ENCODE measurements at places on chromosomes 7 and 10.

GRCh38 chr10:14580671-14581332 is 193.9 kb downstream of the FAM107B start:
- no peak for DNase-seq

GRCh38 chr10:95208702-95209391 is 14.8 kb downstream of the ACSM6 start:
- DNase-seq = no peak

DNA sequence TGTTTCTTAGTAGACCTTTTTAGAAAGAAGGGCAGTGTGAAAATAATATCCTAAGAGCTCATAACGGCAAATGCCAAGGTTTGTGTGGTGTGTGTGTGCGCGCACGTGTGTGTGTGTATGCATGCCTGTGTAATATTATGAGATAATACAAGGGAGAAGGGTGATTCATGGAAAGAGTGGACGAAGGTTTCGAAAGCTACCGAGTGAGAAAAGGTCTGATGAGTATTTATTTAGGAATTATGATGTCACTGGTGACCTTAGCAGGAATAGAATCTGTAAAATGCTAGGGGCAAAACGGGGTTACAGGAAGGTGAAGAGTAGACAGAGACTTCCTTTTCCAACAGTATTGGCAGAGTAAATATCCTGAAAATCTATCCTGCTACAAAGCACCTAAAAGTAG is 107.3 kb downstream of the AHR start:
- DNase-seq = peak; percentile 58

DNA sequence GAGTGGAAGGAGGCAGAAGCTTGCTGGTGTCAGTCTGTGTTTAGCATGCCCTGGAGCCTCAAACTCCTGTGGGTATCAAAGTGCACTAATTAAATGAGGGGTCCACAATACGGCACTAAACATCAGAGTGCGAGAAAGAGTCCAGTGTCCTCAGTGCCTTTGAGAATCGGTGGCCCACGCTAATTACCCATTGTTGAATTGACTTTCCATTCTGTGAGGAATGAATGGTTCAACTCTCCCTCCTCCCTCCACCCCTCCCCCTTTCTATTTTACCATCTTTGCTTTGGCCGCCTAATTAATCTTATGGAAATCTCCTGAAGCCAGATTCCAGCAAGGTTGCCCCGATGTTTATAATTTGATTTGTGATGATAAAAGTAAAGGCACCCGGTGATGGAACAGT is 217.8 kb downstream of the TFEC start:
- DNase-seq = no peak

DNA sequence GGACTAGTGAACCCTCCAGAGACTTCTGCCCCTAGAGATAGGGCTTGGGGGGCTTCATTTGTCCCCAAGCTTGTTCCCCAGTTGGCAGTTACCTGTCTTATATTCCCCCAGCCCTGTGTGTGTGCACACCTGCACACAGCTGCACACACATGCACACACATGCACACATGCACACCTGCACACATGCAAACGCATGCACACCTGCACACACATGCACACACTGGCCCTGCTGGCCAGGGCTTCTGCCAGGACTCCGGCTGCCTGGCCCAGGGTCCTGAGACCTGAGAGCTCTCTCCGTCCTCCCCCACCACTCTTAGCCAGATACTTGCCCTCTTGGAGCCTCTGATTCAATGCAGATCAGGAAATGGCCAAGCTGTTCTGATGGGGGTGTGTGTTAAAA is 6.7 kb downstream of the ZMIZ1 start:
- no peak for DNase-seq

DNA sequence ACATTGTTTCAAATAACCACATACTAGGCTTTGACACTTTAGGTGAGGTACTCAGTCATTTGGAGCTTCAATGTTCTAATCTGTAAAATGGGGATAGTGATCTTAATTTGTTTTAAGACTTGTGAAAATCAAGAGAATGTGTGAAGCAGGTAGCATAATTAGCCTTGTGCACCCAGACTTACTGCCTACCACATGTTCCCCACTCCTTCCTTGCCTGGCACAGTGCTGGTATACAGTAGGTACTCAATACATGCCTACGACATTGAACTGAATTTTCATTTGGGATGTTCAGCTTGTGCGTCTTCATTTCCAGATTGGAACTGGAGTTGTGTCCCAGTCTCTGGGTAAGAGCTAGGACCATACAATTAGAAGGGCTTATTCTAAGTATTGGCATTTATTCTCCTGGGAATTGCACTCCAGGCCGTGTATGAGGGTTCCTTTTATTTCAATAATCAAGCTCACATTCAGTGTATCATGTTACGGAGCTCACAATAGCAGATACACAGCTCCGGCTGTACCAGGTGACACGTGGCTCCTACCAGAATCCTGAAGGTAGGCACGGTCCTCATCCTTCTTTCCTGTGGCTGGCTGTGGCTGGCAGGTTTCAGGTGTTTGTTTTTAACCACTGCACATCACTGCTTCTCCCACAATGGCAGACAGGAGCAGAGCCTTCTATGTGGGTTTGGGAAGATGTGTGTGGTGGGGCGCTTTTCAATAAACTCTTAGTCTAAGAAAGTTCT is 109.4 kb upstream of the PDCD4 start:
- no peak for DNase-seq

DNA sequence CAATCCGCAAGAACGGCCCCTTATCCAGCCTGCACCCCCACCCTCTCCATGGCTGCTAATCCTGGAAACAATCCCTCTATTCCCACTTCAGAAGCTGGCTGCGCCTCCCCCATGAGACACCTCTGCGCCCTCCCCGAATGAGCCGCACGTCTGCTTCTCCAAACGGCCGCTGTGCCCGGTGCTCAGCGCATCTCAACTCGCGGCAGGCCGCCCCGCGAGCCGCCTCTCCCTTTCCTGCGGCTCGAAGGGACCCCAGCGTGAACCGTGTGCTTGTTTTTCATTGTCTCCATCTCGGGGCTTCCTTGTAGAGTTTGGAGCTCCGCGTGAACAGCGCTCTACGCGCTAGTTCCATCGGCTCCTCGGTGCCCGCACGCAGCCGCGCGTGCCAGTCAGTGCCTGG is 20.8 kb upstream of the FXYD4 start:
- DNase-seq = no peak

DNA sequence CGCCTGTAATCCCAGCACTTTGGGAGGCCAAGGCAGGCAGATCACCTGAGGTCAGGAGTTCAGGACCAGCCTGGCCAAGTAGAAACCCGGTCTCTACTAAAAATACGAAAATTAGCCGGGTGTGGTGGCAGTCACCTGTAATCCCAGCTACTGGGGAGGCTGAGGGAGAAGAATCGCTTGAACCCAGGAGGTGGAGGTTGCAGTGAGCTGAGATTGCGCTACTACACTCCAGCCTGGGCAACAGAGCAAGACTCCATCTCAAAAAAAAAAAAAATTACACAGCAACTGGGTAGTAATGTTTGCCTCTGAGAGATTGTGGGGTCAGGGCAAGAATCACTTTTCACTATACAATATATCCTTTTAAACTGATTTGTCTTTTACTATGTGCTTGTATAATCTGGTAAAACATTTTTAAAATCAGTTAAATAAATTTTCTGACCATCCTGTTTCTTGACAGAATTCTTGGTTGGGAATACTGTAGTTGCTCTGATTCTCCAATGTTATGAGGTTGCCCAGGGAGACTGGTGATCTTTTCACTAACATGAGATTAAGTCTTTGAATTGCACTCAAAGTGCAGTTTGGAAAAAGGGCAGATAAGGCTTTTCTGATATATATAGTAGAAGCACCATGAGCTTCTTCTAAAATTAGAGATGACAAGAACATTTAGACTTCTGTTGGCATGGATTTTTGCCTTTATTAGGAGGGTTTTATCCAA is 1.5 kb downstream of the ENTPD7 start:
- no peak for DNase-seq

DNA sequence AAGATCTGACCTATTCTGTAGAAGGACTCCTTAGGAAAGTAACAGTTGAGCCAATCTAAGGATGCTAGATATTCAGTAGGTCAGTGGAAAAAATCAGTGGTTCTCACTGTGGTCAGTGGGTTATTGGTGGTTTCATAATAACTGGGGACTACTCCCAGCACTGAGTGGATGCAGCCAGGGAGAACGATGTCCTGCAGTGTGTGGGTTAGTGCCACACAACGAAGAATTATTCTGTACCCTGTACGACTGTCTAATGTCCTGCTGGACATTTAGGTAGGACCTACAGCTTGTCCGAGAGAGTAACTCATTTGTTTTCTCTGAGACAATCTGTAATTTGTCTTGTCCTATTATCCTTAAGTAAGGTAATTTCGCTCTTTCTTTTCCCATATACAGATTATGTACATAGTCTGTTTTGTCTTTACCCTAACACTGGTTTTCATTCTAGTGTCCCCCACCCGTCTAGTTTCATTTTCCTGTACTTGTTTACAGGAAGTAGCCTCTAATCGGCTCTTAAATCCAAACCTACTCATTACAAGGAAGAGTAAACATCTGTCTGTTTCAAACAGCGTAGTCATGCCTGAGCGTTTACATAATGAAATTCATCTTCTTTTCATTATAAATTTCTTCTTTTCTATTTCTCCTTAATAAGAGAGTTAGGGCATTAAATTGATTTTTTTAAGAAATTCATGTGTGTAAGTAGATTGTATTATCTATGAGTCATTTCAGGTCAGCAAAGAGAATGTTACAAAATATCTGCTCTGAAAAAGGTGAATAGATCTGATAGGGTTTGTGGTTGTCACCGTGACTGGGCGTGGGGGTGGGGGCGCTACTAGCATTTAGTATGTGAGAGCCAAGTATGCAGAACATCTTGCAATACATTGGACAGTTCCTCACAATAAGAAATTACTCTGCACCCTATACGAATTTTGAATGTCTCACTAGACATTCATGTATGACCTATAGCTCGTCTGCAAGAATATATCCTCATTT is 8.3 kb upstream of the ZC3HAV1L start:
- no peak for DNase-seq

DNA sequence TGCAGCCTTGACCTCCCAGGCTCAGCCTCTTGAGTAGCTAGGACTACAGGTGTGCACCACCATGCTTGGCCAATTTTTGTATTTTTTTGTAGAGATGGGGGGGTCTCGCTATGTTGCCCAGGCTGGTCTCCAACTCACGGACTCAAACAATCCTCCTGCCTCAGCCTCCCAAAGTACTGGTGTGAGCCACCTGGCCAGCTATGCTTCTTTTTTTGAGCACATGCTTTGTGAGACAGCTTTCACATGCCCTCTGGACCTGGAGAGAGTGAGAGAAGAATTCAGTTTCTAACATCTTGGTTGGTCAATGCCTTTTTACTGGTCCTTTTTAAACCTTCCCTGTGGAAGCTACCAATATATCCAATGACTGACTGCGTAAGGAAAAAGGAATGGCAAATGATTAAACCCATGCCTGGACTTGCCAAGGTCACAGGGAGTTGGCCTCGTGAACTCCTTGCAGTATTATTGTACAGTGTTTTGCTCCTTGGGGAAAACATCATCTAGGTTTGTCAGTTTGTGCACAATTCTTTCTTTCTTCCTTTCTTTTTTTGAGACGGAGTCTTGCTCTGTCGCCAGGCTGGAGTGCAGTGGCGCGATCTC is 6.2 kb upstream of the FOXK1 start:
- DNase-seq = no peak

GRCh38 chr10:98340261-98340939 is 72.4 kb upstream of the LOXL4 start:
- no peak for DNase-seq

GRCh38 chr7:27245124-27245797 is 2.7 kb downstream of the EVX1 start:
- DNase-seq = no peak

- DNase-seq = no peak
These were observed 73.5 kb downstream of the PROSER2 start for GRCh38 chr10:11896549-11897200.

- no peak for DNase-seq
These were observed 186.5 kb upstream of the SEMA3E start for GRCh38 chr7:83835424-83835823.

DNA sequence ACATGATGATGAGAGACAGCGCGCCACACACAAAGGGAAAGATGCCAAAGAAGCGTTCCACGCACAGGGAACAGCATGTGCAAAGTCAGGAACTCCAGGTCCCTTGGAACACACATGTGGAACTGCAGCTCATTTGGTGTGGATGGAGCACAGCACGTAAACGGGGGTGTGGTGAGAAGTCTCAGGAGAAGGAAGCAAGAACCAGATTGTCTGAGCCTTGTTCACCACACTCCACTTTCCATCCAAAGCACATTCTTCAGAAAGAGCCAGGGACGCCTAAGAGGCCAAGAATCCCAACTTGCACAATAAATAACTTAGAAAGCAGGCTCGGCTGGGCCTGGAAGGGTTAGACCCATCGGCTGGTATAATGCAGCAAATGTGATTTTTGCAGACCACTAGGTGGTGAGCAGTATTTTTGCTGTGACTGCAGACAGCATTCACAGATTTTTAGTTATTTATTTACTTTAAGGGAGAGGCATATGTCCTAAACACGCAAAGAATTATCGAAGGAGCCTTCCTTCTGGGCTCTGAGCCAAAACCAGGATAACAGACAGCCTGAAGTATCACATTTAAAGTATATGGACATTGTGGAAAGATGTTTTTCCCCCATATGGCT is 27.9 kb upstream of the ASCC1 start:
- peak; percentile 84 for DNase-seq

DNA sequence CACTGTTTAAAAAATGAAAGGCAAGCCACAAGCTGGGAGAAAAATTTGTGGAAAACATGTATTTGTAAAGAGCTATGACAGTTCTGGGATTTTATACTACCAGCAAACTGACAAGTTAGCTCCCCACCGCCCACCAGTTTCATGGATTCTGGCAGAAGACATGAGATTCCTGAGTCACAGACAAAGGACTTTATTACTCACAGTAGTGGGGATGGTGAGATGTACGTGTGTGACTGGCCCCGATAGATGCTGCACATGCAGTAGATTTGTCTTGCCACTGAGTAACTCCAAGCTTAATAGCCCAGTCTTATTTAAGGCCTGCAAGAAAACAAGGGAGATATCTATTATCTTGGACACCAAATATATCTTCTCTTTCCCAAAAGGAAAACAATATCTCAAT is 281.7 kb downstream of the AHR start:
- peak; percentile 53 for DNase-seq

DNA sequence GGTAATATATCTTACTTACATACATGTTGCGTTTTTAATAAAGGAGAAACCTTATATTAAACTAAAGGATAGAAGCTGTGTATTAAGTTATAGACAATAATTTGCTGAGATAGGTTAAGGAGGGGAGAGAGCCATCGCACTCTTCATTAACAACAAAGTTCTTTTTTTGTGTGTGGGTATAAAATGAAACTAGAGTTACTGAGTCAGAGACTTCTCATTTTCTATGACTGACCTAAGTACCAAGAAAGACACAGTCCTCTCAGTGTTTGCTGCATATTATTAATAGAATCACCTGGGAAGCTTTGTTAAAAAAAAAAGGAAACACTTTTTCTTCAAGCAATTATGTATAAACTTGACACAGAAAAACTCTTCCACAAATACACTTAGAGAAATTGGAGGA is 31.4 kb downstream of the FEZF1 start:
- no peak for DNase-seq

Measured in AG04449 (cell line).